Spleen (tissue), 13 donors: ENCODE measurements at places on chromosomes 7 and 10. TPM values are rescaled to one million over a fixed set of nuclear protein-coding genes. Genes with fewer than 3 reads are reported as not detected.

GRCh38 chr7:34087892-34088891 lies 182.9 kb downstream of the BMPER start:
- DNase-seq = no peak

- DNase-seq = no peak
These were observed 193.1 kb downstream of the CCSER2 start for GRCh38 chr10:84521468-84521867.

DNA sequence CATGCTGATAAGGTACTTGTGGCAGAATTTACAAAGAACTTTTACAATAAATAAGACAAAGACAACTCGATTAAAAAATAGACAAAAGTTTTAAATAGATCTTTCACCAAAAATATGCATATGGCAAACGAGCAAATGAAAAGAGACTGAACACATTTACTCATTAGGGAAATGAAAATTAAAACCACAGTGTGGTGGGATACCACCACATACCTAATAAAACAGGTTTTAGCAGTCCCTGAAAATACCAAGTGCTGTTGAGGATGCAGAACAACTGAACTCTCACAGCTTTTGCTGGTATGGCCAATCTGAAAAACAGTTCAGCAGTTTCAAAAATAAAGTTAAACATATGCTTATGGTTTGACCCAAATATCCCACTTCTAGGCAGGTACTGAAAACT lies 205.4 kb upstream of the ADO start:
- no peak for DNase-seq

GRCh38 chr7:31835471-31835870 lies 148.5 kb downstream of the PPP1R17 start:
- no peak for DNase-seq

GRCh38 chr10:514137-514671 lies 175.3 kb downstream of the DIP2C start:
- peak; percentile 65 for DNase-seq

DNA sequence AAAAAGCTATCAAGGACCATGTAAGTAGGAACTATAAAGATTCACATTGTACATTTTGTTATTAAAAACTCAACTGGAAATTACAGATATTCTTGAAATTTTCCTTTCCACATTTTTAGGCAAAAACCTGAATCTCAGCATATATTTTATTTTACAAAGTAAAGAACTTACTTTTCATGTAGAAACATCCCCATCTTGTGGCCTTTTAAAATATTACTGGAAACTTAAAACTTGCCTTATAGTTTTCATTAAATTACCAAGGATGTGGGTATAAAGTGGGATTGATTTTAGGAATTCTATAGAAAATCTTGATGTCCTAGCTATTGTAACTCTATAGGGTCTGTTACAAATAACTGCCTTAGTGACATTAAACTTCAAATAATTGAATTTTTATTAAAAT lies 10.6 kb downstream of the DBF4 start:
- DNase-seq = no peak

DNA sequence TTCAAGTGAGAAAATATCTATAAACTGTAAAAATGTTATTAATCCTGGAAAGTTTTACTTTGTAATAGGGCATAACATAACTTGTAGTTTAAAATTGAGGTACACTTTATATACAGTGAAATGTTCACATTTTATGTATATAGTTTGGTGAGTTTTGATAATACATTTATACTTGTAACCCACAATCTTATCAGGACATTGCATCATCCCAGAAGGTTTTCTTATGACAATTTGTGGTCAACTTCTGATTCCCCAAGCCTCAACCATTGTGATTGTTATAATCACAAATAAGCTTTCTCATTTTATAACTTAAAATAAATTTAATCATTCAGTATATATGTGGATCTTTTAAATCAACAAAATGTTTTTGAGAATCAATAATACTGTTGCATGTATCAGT lies 151.1 kb downstream of the TFPI2 start:
- no peak for DNase-seq

DNA sequence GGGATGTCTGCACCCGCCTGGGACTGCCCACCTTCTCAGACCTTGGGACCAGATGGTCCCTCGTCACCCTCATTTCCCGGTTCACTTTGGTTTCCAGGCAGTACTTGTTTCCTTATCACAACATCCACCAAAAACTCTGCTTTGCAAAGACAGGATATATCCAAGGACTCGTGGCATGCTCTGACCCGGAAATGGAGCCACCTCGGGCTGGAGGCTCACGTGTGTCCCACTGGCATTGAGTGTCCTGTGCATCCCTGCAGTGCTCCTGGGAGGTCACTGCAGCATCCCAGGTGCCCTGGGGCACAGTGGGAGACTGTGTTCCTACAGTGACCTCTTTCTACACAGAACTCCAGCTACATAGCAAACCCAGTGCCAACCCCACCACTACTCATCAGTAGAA lies 611.9 kb upstream of the FOXK1 start:
- DNase-seq = peak; percentile 85

- DNase-seq = no peak
These were observed 9.5 kb upstream of the MUC12 start for GRCh38 chr7:100959894-100960293.

- no peak for DNase-seq
These were observed 322.6 kb upstream of the KIAA1217 start for GRCh38 chr10:23886355-23886754.

DNA sequence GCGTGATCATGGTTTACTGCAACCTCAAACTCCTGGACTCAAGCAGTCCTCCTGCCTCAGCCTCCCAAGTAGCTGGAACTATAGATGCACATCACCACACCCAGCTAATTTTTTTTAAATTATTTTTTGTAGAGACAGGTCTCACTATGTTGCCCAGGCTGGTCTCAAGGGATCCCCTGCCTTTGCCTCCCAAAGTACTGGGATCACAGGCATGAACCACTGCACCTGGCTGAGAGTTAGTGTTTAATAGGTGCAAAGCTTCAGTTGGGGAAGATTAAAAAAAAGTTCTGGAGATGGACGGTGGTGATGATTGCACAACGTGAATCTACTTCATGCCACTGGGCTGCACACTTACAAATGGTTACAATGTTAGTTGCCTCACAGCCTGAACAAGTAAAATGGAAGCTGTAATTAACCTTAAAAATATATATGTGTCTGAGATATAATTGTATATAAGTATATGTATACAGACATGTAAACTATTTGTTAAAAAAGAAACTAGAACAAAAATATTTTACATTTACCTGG lies 106.4 kb upstream of the ZNF438 start:
- no peak for DNase-seq

DNA sequence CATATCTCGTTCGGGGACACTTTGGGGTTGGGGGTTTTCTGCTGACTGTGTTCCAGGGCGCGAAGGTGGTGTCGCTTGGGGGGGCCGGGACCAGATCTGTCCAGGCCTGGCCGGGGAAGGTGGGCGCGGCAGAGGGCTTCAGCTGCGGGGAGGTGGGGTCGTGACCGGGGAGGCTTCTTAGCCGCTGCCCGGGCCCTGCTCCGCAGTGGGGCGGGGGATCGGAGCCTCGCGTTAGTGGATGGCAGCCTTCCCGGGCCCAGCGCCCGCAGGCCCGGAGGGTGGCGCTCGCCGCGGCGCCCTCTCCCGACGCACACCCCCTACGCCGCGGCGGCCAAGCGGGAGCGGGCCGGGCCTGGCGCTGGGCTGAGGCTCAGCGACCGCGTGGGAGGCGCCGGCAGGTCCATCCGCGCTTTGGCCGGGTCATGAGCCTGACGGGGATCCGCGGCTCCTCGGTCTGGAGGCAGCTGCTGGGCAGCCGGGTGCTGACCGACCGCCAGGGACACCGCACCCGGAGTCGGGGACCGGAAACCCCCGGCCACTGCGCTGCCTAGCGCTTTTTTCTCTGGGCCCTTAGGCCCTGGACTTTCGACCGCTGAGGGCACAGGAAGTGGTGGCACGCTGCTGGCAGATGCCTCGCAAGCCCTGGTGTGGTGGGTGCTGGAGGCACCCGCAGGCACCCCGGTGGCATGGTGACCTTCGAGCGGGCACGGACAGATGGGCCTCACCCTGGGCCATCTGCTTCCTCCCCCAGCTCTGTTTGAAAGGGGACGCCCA lies 1.2 kb downstream of the AGAP3 start:
- peak; percentile 88 for DNase-seq

DNA sequence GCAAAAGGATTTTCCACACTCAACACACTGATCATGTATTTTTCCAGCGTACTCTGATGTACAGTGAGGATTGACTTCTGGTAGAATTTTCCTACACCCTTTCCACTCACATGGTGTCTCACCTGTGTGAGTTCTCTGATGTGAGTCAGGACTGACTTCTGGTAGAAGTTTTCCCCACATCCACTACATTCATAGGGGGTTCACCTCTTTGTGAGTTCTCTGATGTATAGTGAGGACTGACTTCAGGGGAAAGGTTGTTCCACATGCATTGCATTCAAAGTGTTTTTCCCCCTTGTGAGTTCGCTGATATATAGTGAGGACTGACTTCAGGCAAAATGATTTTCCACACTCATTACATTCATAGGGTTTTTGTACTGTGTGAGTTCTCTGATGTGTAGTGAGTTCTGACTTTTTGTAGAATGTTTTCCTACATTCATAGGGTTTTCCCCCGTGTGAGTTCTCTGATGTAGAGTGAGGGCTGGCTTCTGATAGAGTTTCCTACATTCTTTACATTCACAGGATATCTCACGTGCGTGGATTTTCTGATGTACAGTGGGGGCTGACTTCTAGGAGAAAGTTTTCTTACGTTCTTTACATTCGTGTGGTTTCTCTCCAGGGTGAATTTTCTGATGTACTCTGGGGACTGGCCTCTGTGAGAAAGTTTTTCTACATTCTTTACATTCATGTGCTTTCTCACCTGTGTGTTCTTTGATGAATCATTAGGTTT lies 146.5 kb downstream of the GLRX3 start:
- DNase-seq = no peak

DNA sequence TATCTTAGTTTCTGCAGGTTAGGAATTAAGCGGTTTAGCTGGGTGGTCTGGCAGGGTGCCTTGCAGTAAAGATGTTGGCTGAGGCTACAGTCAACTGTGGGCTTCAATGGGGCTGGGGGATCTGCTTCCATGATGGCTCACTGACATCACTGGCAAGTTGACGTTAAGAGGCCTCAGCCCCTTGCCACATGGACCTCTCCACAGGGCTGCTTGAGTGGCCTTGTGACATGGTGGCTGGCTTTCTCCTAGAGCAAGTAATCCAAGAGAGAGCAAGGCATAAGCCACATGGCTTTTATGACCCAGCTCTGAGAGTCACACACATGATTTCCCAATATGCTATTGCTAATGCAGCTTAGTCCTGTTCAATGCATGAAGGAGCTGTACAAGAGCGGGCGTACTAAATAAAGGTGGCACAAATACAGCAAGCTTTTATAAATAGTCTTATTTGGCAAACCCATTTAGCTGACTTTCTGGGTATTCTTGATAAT lies 109.1 kb downstream of the SEPTIN7 start:
- no peak for DNase-seq

DNA sequence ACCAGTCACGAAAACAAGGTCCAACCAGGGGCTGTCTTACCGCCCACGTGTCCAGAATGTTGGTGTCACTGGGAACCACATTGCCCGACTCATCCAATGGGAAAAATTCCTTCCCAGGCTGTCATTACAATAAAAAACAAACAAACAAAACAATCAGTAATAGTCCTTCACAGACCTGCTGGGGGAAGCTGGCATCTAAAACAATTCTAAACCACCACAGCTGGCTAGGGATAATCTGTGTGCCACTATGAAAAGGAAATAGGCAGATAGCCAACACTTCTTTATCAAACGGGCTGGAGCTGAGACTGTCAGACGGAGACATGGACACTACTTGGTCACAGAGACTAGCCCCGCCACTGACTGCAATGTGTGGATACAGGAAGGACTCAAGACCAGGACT lies 9.2 kb downstream of the AKR1B1 start:
- DNase-seq = no peak

GRCh38 chr7:134648456-134648855 lies 1.8 kb downstream of the BPGM start:
- DNase-seq = no peak

GRCh38 chr7:37718585-37718984 lies 35.0 kb downstream of the GPR141 start:
- DNase-seq = no peak

- DNase-seq = no peak
These were observed 133.5 kb downstream of the MTPAP start for GRCh38 chr10:30215623-30216022.

GRCh38 chr7:90180011-90180585 lies 25.8 kb downstream of the STEAP1 start:
- DNase-seq = no peak

DNA sequence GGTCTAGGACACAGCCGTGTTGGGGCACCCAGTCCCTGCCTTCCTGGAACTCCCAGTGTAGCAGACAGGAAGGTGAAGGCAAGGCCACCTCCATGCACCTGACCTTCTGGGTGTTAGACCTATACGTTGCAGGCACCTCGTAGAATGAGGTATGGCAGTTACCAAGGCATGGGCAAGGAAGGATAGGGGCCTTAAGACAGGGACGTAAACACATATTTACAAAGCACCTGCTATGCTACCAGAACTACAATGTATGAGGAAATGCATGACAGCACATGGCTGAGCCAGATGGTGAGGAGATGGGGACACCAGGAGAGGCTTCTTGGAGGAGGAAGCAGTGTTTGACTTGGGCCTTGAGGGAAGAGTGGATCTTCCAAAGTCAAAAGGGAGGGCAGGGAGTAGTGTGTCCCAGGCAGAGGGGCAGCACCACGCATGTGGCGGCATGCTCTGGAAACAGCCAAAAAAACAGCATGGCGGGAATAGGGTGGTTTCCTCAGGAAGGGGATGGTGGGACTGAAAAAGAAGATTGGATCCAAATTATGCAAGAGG lies 231.2 kb downstream of the FANK1 start:
- DNase-seq = no peak

DNA sequence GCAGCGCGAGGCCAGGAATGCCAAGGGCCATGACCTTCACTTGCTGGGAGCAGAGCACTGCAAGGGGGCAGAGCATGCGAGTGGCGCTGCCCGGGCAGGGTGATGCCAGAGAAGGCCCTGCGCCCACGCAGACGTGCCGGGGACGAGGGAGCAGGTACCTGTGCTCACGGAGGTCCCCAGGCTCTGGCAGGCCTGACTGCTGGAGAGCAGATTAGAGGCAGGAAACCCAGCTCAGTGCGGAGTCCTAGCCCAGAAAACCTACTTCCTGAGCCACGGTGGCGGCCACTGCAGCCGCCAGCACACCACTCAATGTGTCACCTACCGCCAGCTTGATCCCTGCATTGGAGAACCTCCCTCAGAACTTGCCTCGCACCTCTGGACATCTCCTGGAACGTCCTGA lies 148.4 kb downstream of the MAD1L1 start:
- DNase-seq = no peak

Gene SEMA4G
- total RNA-seq = 1.1 TPM

Gene TMEM225B
- 0.57 TPM for total RNA-seq

Gene C7orf57
- total RNA-seq = not detected

Gene NUDT13
- total RNA-seq = 2.3 TPM

Gene UNCX
- not detected for total RNA-seq

Gene FKBP9
- 55.5 TPM for total RNA-seq

Gene CHST3
- total RNA-seq = 8.7 TPM

Gene EZH2
- 7.8 TPM for total RNA-seq

Gene SPDYE11
- total RNA-seq = not detected

Gene ITIH5
- total RNA-seq = 1.1 TPM

Gene CARD11
- 55.6 TPM for total RNA-seq

Gene CPSF4
- total RNA-seq = 38.7 TPM

Gene PRF1
- total RNA-seq = 53.3 TPM

Gene KIF5B
- 89.7 TPM for total RNA-seq

Gene FAM25A
- total RNA-seq = not detected

Gene OR2A42
- not detected for total RNA-seq

Gene NEBL
- total RNA-seq = 0.68 TPM
